ENCODE measurements at places on chromosomes 16 and 17. TPM values are rescaled to one million over a fixed set of nuclear protein-coding genes. Genes with fewer than 3 reads are reported as not detected.

Gene NOTUM
- not detected for total RNA-seq

GRCh38 chr17:40451420-40451819 is 8.2 kb downstream of the IGFBP4 start:
- no peak for ATAC-seq

DNA sequence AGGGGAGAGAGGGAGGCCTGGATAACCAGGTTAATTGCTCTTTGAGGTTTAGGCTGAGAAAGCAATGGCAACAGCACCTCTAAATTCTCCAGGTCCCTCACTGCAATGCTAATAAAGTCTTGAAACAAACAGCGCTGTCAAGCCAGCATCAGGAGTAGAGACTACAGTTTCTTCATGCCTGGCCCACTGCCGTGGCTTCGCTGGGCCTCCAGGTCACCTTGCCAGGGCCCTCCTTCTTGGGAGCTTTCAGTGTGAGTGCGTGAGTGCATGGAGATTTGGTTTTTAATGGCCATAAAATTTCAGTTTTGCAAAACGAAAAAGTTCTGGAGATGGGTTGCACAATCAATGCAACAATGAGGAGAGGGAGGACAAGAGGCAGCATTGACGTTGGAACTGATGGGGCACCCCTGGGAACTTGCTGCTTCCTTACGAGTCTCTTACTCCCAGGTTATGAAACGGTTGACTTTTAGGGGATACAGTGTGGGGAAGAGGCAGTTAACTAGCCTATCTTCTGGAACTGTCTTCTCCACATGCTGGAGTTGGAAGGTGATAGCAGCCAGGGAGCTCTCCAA is 229.4 kb downstream of the XYLT1 start:
- ATAC-seq: no peak

GRCh38 chr16:67248073-67248400 is 742 bp upstream of the SLC9A5 start:
- ATAC-seq: no peak

DNA sequence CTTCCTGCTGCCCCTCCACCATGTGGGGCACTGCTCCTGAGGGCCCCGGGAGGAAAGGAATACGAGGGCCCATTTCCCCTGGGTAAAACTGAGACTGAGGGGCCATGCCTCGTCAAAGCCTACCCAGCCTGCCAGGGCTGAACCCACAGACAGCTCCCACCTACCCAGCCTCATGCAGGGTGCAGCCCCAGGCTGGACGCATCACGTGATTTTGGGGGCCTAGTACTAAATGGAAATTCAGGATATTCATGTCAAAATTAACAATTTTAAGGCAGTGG is 3.4 kb upstream of the OSGIN1 start:
- no peak for ATAC-seq

DNA sequence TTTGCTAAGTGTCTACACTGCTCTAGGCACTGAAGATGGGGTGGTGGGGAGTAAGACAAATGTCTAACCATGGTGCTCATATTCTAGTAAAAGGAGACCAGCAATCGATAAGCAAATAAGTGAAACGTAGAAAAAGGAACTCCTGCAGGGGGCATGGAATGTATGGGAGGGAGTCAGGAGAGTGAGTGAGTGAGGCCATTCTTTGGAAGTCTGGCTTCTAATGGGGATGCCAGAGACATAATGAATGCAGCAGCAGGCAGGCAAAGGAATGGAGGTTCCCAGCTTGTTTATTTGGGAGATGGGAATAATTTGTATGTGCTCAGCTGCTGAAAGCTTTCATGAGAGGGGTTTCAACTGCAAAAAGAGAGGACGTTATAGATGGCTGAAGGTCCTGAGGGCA is 216.4 kb upstream of the DYNLRB2 start:
- ATAC-seq: no peak

- no peak for ATAC-seq
These were observed 16.6 kb downstream of the RTN4RL1 start for GRCh38 chr17:2008332-2009126.

- no peak for ATAC-seq
These were observed 4.5 kb upstream of the KATNB1 start for GRCh38 chr16:57730771-57731730.

DNA sequence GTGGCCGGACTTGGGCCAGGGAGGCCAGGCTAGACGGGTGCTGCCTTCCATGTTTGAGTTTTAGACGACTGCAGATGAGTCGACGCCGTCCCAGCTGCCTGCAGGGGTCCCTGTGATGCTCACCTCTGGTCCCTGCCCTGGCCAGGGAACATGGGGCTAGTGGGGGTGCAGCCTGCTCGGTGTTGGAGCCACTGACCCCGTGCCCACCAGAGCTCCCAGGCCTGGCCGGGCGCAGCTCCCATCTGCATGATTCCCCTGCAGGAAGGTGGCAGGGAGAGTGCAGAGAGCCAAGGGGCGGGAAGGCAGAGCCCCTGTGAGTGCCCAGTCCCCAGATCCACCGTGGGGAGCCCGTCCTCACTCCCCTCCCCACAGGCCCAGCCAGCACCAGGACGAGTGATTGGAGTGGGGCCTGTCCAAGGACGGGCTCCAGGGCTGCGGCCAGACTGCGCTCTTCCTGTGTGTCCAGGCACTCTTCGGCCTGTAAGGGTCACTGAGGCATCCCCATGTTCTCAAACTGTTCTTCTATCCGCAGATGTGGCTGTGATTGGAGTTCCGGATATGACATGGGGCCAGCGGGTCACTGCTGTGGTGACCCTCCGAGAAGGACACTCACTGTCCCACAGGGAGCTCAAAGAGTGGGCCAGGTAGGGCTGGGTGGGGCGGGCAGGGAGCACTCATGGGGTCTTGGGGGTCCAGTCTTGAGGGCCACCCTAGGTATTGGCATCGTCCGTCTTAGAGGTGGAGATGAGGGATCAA is 26.0 kb upstream of the CDH15 start:
- no peak for ATAC-seq

Gene OR3A3
- not detected for total RNA-seq

- no peak for ATAC-seq
These were observed 139.6 kb downstream of the CDK5R1 start for GRCh38 chr17:32626379-32626791.

Gene CASKIN2
- total RNA-seq: 13.9 TPM

DNA sequence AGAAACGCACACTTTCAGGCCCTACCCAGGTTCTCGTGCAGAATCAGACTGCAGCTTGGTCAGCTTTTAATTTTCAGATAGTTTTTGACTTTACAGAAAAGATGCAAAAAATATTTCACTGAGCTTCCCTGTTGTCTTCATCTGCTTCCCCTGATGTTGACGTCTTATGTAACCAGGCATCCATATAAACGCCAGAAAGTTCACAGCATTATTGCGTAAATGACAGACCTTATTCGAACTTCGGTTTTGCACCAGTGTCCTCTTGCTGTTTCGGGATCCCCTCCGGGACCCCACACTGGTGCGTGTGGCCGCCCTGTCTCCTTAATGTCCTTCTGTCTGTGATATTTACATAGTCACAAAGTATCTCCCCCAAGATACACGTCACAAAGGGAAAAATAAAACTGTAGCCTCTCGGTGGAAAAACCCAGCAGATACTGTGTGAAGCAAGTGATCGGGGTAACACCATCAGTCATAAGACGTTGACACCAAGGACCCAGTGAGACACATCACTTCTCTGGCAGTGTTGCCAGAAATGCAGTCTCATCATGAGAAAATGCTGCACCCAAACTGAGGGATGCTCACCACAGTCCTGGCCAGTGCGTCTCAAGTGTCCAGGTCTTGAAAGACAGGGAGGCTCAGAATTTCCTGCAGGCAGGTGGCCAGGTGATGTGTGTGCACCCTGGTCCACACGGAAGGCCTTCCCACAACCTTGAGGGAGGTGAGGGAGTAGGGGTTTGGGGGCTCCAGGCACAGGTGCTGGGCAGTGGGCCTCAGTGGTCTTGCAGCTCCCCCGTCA is 4.3 kb downstream of the BANP start:
- no peak for ATAC-seq

DNA sequence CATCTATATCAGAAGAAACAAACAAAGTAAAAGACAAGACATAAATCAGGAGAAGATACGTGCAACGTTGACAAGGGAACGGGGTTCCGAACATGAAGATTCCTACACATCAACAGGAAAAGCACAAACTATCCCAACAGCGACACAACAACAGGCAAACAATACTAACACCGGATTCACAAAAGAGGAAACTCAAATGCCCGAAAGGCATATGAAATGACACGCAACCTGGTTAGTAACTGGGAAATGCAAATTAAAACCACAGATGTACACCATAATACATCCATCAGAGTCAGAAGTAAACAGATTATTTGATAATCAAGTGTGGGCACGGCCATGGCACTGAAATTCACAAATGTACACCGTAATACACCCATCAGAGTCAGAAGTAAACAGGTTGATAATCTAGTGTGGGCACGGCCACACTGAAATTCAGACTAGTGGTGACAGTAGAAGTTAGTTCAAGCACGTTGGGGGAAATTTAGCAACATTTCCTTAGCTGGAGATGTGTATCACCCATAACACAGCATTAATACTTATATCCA is 171.9 kb upstream of the RPH3AL start:
- no peak for ATAC-seq

Gene CDC6
- total RNA-seq: 12.8 TPM

All from esophagus mucosa (tissue), 1 donor.